HS-5 (cell line): ENCODE measurements at places on chromosomes 4 and X.

DNA sequence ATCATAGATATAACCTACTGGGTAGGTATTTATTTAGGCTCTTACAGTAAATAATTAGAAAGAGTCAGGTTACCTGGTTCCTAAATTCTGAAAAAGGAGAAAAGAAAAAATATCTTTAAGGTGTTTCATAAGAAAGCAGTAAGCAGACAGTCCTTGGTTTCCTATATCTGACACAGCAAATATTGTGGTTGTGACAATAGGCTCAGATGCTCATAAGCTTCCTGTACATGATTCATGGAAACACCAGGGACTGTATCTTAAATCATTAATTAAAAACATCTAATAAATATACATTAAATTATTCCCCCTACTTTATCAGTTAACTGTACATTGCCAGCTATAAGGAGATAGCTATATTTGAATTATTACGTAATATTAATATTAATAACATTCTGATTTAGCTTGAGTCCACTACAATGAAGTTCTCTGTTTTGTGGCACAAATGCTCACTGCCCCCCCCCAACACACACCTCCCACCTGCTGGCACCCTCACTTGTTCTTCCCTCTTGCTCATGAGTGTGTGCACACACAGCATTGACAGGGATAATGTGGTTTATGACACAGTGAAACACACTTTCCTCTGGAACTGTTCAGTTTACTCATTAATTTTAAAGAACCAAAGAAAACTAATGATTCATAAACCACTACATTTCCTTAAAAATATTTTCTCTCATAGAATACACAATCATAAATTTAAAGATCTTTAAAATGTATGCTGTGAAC, 187.4 kb downstream of the NR3C2 start:
- no peak for DNase-seq

- no peak for DNase-seq
Observed at GRCh38 chrX:11870789-11871188, 112.8 kb downstream of the MSL3 start.

- DNase-seq = no peak
Observed at GRCh38 chrX:133171962-133172708, 46.0 kb downstream of the TFDP3 start.

- DNase-seq = peak; percentile 49
Observed at GRCh38 chrX:13868591-13868990, 51.7 kb upstream of the GPM6B start.

DNA sequence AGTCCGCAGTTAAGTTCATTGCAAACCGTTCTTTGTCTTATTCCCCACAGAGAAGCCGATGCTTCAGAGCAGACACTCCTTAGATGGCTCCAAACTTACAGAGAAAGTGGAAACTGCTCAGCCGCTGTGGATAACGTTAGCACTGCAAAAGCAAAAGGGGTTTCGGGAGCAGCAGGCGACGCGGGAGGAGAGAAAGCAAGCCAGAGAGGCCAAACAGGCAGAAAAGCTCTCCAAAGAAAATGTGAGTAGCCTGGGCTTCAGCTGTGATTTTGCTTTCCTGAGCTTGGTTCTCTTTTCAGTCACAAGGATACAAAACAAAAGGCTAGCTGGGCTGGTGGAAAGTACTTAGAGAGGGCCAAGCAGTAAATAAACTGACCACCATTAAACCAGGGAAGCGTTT, 64.0 kb downstream of the AASDH start:
- DNase-seq = no peak

- DNase-seq = no peak
Observed at GRCh38 chr4:10998846-10999245, 314.3 kb upstream of the CLNK start.

- no peak for DNase-seq
Observed at GRCh38 chrX:115909017-115909416, 261.5 kb upstream of the AGTR2 start.
